ENCODE measurements at places on chromosomes 7 and 10.

DNA sequence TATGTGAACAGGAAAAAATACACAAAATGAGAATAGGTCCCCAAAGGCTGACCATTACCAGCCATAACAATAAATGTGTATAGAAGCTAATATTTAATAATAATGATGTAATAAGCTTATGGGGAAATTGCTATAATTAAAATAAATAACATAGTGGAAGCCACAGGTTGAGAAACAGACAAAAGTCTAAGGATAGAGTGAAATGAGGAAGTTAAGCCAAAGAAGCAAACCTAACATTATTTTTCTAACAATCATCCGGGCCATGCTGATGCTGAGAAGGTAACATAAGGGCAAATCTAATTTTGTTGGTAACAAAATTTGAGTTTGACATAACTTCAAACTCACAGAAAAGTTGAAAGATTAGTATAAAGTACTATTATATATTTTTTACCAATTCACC, 115.9 kb downstream of the MICU1 start:
- no peak for DNase-seq

DNA sequence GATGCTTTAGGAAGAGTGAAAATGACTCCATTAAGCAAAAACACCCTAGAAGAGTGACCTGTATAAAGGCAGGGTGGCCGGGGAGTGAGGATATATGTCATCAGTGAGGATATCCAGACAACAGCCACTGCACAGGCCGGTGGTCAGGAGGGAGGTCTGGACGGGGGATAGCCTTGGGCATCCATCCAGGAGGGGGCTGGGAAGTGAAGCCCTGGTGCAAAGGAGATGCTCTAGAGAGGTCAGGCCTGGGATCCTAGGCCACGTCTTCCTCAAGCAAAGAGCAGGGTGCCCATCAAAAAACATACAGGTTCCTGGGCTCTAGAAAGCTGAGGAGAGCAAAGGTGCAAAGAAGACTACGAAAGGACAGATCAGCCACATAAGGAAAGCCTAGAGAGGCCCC, 25.6 kb downstream of the FAM171A1 start:
- no peak for DNase-seq

GRCh38 chr7:16089801-16090200, 331.5 kb downstream of the CRPPA start:
- no peak for DNase-seq

GRCh38 chr10:72904806-72905205, 11.3 kb downstream of the OIT3 start:
- no peak for DNase-seq
